ENCODE measurements at places on chromosomes 2 and 18.

- no peak for DNase-seq
Measured at GRCh38 chr2:177229442-177230242, 17.0 kb downstream of the HNRNPA3 start.

GRCh38 chr2:39735648-39736047 lies 43.4 kb downstream of the THUMPD2 start:
- DNase-seq: no peak

DNA sequence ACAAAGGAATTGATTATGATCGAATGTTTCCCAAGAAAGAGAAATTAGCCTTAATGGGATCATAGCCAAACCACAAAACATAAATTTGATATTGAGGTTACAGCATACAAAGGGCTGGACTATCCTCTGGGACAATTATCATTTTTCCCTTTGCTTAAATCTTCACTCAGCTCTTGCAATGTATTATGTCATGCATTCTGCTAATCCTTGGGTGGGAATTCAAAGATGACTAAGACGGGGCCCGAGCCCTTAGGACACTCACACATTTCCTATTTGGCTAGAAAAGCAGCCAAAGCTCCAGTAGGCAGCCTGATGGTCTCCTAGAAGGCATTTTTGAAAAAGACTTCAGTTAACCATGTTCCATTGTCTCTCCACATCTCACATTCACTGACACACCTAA lies 17.2 kb upstream of the NMI start:
- DNase-seq: no peak

DNA sequence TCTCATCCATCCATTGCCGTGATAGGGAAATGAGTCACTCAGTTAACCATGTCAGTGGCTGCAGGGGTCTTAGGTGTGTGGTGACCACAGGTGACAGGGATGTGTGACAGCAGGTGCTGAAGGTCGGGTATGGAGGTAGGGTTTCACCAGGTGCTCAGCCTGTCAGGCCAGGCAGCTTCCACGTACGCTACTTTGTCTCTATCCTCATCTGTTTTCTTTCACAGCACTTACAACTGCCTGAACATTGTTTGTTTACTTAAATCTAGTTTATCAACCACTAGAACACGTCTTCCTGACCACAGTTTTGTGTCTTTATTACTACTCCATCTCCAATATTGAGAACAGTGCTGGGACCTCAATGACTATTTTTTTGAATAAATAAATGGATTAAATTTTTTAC lies 11.4 kb upstream of the UXS1 start:
- DNase-seq: no peak

GRCh38 chr2:232203166-232203891 lies 175.2 kb upstream of the ALPP start:
- no peak for DNase-seq

DNA sequence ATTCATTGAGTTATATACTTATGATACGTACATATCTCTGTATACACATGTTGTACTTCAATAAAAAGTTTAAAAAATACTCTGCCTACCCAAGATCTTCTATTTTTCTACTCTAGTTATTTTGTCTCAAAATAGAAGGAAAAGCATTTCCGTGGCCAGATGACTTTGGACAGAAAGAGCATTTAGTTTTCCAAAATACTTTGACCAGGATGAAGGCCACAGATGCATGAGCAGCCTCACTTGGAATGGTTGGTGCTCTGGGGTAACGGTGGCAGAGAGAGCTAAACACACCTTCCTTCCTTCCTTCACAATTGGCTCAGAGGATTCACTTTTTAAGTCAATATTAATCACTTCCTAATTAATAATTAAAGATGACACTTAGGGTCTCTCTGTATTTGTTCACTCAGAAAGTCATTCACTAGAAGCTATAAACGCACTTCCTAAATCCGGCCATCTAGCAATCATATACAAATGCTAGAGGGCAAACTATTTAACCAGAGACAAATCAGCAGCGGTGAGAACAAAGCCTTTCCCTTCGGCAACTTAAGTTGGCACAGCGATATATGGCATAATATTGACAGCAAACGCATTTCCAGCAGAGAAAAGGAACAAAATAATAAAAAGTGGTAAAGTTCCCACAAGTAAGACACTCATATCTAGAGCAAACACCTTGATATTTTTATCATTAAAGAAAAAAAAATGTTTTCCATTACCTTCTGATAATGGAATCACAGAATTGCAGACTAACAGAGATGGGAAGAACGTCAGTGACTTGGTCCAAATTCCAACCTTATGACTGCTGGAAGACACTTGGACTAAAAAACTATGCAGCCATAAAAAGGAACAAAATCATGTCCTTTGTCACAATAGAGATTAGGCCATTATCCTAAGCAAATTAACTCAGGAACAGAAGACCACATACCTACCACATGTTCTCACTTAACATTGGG lies 55.9 kb upstream of the NARS1 start:
- no peak for DNase-seq

- no peak for DNase-seq
Measured at GRCh38 chr2:127562936-127563335, 27.5 kb downstream of the MYO7B start.

DNA sequence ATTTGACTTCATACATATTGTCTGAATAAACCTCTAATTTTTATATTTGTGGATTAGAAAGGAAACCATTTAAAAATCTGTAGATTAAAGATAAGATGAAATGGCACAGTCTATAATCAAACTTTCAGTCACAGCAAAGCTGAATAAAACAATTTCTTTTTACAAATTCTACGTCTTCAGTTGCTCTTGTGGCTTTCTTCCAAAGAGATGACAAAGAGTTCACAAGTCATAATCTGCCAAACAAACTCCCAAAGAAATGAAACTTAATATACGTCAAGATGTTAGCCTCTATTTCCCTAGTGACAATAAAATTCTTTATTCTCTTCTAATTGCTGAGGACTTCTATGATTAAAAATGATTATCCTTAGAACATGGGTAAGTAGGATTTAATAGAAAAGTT lies 66.3 kb downstream of the FIGN start:
- DNase-seq: no peak

GRCh38 chr2:177525351-177525924 lies 132.9 kb downstream of the AGPS start:
- no peak for DNase-seq

- no peak for DNase-seq
Measured at GRCh38 chr2:182113334-182113733, 127.7 kb downstream of the PPP1R1C start.

DNA sequence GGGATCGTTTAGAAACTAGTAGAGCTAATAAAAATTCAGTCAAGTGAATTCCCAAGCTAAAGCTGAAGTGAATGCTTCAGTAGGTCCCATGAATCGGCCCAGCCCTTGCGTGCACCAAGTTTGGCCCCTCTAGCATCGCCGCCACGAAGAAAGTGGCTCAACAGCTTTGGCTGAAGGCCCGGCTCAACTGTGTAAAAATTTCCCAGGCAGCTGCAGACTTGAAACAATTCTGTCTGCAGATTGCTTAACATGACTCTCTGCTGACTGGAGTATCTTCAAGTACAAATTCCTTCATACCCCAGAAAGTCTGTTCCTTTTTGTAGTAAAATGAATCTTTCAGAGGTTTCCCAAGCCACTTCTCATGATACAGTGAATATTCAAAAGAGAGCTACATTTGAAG lies 32.7 kb downstream of the ALMS1 start:
- no peak for DNase-seq

- no peak for DNase-seq
Measured at GRCh38 chr2:195368249-195369217, 288.5 kb upstream of the SLC39A10 start.

- DNase-seq: no peak
Measured at GRCh38 chr2:198659096-198659870, 798.5 kb downstream of the SATB2 start.

DNA sequence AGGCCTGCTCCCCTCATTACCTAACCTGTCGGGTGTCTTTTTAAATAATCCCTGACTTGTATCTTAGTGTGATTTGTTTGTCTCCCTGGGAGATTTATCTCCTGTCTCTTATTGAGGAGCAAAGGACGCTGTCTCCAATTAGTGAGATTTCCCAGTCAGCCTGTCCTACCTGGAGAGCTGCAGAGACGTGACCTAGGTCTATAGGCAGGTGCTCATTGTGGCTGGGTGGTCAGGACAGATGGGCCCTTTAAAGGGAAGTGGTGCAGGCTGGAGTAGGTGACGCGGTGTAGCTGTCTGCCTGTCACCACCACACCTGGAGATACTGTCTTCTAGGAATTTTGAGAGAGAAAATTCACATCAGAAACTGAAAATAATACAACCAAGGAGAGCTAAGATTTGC lies 28.0 kb downstream of the PLB1 start:
- no peak for DNase-seq

DNA sequence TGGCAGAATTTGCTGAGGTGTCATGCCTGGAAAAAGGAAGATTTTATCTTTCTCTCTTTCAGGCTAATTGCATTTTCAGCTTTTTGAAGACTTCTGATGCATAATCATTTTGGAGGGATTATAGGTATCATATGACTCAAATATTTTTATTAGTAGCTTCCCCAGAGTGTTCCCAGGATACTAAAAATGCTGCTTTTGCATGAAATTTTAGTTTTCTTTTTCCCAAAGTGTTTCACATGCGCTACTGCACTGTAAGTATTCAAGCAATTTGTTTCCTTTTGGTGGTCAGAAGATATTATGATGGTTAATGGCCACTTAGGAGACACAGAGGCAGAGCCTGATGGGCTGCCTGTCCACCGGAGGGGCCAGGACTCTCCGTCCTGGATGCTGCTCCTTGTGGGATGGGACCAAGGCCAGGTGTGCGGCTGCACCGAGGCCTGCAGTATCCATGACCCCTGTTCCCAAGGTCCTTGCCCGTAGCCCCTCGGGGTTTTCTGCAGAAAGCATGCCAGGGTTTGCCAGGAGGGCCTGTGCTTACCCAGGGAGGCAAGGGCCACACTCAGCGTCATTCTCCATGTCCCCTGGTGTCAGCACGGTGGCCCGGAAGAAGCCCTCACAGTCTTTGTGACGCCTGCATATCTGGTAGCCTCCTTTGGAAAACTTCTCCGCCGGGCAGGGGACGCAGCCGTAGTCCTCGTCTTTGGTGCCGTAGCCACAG lies 60.2 kb downstream of the EDAR start:
- no peak for DNase-seq

DNA sequence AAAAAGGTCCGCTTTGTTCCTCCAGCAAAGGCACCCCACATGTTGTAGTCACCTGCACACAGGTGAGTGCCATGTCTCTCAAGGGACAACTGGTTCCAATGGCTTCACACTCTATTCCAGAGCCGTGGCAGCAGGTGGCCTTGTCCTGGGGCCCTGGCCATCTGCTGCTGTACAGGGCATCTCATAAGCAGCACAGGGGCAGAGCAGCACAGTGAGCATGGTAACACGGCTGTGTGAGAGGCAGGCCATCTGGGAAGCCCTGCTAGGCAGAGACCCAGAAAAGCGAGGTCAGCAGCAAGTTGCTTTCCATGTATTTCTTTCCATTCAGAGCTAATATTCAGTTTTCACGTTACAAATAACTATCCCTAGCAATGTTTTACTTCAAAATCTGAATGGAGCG lies 54.7 kb downstream of the CMPK2 start:
- DNase-seq: no peak

DNA sequence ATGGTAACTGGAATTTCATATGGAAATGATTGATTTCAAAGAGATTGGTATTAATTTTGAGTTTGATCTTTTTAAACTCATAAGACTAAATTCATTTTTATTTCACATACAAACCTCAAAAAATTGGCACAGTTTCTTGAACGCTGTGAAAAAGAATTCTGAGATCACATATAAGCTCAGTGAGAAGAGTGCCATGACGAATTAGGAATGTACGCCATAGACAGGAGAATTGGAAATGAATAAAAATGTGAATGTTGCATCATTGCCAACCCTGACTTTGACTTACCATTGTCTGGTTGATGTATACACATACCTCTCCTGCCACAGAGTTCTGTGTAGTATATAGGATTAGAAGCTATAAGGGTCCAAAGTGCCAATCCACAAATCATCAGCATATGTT lies 290.4 kb upstream of the ZC3H15 start:
- DNase-seq: no peak

- no peak for DNase-seq
Measured at GRCh38 chr2:68367953-68368653, 3.0 kb downstream of the PLEK start.

GRCh38 chr2:96856776-96857666 lies 795 bp downstream of the ANKRD39 start:
- DNase-seq: peak; percentile 50

- no peak for DNase-seq
Measured at GRCh38 chr18:10482985-10483949, 28.8 kb downstream of the APCDD1 start.

DNA sequence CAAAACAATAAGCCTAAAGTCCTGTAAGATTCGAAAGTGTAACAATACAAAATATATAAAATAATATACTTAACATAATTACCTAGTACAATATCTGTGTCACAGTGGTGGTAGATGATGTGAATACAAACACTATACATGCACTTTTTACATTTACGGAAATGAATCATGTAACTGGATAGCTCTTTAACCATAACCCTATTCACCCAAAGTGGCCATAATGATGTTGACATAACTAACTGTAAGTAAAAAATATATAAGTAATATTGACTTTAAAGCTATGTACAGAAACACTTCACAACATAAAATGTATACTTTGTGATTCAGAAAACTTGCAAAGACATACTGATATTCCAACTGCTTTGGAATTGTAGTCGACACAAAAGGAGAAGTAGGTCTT lies 616.9 kb upstream of the SLC8A1 start:
- DNase-seq: no peak

- no peak for DNase-seq
Measured at GRCh38 chr2:164145093-164145987, 409.5 kb upstream of the FIGN start.

- DNase-seq: no peak
Measured at GRCh38 chr2:60533101-60534051, 20.1 kb downstream of the BCL11A start.

GRCh38 chr2:101900375-101900774 lies 91.4 kb upstream of the IL1R2 start:
- DNase-seq: peak; percentile 76

DNA sequence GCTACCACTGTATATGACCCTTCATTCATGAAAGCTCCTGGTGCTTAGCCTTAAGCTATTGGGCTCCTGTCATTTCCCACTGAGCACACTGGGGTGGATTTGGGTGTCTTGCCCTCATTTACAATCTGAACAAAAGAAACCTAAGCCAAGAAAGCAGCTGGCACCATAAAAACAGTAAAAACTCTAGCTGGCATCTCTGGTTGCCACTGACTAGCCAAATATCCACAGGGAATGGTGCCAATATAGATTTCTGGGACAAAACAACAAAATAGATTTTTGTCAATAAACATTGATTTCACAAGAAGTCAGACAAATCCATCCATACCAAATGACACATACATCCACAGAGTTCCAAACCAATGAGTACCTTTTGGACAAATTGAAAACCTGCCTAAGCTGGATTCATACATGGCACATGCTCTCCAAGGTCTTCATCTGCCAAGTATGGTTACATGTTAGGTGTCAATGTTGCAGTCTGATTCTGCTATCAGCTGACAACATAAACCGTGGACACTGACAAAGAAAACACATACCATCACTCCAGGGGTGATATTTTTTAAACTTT lies 1081.5 kb upstream of the ZEB2 start:
- no peak for DNase-seq

Data from activated CD4-positive, alpha-beta T cell treated with anti-CD3 and anti-CD28 coated beads for 48 hours (primary cell).